Thoracic aorta (tissue), 2 donors: ENCODE measurements at places on chromosomes 11 and 22.

DNA sequence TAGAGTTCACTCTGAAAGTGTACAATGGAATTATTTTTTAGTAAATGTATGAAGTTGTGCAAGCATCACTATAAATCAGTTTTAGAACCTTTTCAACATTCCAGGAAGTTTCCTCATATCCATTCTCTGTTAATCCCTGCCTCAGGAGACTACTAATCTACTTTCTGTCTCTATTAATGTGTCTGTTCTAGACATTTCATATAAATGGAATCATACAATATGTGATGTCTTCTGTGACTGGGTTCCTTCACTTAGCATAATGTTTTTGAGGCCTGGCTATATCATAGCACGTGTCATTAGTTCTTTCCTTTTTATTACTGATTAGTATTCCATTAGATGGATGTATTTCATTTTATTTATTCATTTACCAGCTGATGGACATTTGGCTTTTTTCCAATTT, 17.1 kb downstream of the SYT9 start:
- no peak for DNase-seq

DNA sequence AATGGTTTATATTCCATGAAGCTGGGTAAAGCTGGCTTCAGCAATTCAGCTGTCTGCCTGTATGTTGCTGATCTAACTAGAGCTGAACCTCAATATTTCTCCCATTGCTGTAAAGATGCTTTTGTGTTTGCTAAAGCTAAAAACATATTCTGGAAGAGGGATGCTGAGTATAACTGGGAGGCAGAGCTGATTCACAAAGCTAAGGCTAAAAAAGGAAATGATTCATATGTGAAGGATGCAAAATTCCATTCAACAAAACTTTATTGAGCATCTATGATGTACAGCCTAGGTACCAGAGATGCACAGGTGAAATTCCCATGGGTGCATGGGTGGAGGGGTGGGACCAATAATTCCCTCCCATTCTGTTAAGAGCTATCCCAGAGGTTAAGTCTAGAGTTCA, 193.9 kb downstream of the KIF18A start:
- DNase-seq = no peak

GRCh38 chr11:76609736-76610370, 60.7 kb downstream of the LRRC32 start:
- DNase-seq = no peak

DNA sequence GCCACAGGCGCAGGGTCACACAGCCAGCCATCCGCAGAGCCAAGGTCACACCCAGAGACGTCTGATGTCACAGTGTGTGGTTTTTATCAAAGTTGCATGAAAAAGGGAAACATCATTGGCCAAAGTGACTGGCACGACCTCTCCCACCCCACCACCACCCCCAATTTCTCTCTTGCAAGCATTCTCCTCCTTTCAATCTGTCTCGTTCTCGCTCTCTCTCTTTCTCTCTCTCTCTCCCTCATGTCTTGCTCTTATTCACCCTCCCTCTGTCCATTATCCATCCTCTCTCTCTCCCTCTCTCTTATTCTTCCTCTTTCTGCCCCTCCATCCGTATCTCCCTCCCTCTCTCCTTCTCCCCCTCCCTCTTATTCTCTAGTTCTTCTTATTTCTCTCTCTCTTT, 40.6 kb downstream of the MN1 start:
- DNase-seq = no peak

GRCh38 chr11:100515087-100515486, 172.0 kb upstream of the ARHGAP42 start:
- DNase-seq = no peak

DNA sequence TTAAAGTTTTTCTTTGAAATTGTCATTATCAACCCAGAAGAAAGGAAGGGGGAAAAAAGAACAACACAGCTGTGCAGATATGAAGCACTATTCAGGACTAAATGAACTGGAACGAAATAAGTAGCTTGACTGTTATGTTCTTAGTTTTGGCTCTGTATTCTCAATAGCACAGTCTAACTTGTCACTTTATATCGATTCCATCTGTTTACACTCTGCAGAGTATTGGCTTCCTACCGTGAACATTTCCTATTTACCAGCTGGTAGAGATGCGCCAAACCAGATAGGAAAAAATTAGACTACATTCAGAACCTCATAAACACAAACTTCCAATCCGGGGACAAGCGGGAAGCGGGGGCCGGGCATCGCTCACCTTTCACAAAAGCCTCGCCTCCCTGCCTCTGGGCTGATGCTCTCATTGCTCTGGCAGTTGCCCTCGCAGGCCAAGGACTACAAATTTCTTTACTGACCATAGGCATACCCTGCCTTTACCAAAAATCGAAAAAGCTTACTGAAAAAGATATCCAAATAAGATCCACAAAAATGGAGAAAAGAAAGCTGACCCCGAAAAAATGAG, 66.2 kb downstream of the EFCAB6 start:
- DNase-seq = no peak

DNA sequence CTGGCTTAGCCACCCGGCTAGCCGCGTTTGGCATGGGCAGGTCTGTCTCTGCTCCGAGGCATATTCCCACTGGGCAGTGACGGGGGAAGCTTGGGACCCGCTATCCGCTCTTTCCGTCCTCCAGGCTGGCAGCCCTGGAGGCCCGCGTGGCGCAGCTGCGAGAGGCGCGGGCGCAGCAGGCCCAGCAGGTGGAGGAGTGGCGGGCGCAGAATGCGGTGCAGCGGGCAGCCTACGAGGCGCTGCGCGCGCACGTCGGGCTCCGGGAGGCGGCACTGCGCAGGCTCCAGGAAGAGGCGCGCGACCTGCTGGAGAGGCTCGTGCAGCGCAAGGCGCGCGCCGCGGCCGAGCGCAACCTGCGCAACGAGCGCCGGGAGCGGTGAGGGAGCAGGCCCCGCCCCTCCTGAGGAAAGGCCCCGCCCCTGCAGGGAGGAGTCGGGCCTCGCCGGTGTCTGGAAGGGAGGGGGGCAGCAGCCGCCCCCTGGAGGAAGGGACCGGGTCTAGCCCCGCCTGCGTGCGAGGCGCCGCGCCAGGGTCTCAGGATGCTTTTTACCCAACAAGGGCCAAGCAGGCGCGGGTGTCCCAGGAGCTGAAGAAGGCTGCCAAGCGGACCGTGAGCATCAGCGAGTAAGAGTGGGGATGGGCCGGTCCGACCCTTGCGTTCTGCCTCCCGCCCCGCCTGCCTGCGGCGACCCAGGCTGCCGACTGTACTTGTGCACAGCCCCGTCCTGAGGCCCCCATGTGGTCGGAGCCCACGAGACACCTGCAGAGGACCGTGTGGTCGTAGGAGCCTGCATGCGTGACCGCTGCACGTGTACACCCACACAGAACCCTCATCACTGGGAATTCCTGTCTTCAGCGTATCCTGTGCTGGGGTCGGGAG, 7.9 kb downstream of the ATG16L2 start:
- peak; percentile 53 for DNase-seq
